ENCODE measurements at places on chromosomes 7 and 10.
A peak's percentile ranks its signal among the peaks of the same experiment; 100 is the strongest.

DNA sequence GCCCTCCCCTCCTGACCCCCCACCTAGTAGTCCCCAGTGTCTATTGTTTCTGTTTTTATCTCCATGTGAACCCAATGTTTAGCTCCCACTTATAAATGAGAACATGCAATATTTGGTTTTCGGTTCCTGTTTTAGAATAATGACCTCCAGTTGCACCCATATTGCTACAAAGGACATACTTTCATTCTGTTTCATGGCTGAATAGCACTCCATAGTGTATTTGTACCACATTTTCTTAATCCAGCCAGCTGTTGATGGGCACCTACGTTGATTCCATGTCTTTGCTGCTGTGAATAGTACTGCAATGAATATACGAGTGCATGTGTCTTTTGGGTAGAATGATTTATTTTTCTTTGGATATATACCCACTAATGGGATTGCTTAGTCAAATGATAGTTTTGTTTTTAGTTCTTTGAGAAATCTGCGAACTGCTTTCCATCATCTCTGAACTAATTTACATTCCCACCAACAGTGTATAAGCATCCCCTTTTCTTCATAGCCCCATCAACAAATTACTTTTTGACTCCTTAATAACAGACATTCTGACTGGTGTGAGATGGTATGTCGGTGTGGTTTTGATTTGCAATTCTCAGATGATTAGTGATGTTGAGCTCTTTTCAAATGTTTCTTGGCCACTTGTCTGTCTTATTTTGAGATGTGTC, 128.4 kb upstream of the PHYHIPL start:
- DNase-seq: no peak

DNA sequence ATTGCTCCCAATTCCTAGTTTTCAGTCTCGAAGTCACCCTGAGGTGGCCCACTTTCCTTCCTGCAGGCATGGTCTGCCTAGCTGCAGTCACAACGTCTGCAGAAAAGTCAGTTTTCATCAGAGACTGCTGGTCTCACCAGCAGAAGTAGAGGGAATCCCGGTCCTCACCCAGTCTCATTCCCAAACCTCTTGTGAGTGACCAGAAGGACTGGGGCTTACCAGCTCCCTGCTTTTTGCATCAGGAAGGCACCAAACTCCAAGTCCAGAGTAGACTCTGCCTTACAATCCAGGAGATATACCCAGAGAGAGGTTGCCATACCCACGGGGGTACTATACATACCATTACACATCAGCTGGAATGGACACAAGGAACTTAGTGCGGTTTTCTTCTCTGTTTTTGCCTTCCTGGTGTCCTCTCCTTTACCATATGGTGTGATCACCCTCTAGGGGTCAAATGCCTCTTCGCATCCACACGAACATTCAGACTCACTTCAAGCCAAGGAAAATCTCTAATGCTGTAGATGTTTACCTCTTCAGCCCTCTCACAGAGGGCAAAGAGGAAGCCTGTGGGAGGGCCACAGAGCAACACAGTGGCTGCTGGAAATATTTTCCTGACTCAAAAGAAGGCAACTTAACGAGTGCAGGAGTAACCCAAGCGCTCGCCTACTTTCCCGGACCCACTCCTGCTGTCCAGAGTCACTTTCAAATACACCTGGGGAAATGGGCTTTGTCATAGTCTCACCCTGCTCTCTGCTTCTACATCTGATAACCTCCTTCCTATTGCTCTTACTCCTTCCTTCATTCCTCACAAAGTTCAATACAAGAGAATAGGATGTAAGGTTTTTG, 220.9 kb downstream of the C7orf25 start:
- DNase-seq: peak; percentile 77

DNA sequence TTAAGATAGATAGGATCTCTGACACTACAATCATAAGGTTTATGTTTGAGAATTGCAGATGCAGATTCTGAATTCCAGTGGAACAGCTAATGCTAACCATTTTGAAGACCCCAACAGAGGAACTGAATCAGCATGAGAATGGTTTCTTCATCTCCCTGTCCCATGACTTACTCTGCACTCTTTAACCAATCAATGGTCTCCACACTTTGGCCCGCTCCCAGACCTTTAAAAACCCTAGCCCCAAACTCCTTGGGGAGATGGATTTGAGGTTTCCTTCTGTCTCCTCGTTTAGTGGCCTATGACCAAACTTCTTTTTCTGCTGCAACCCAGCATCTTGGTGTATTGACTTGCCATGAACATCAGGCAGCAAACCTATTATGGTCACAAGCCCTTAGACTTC, 804.9 kb downstream of the LRMDA start:
- peak; percentile 64 for DNase-seq

DNA sequence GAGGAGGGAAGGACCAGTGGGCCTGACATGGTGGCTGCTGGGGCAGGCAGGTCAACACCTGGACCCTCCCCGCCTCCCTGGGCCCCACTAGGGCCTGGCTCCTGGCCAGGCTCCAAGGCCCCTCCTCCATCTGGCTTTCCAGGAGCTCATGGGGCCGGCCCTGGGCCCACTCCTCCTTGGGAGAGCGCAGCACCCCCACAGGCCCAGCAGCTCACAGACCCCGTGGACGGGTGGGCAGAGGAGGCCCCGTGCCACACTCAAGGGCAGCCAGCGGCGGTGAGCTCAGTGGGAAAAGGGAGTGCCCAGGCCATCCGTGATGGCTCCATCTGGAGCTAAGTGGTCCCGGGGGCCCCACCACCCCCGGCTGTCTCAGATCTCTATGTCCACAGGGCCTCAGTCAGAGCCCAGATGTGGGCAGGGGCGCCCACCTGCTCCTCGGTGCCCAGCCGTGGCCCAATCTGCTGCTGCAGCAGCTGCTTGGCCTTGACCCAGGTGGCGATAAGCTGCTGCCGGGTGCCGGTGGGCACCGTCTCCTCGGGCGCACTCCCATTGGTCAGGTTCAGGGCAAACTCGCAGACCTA, 32.8 kb downstream of the CFAP46 start:
- no peak for DNase-seq

GRCh38 chr7:147298611-147299043, 1182.0 kb downstream of the CNTNAP2 start:
- peak; percentile 66 for DNase-seq

DNA sequence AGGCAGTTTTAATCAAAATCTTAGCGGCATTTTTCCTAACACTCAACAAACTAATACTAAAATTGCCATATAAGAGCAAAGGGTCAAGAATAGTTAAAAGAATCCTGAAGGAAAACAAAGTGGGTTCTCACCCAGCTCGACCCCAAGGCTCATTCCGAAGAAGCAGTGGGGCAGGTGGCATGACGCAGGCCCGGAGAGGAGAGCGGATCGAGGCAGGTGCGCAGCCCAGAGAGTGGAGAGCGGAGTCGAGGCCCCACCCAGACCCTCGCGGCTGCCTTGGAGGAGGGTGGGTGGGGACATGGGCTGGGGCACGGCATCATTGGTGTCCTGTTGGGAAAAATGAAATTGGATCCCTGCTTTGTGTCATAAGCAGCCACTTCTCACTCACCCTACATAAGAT, 109.8 kb downstream of the INPP5A start:
- no peak for DNase-seq

DNA sequence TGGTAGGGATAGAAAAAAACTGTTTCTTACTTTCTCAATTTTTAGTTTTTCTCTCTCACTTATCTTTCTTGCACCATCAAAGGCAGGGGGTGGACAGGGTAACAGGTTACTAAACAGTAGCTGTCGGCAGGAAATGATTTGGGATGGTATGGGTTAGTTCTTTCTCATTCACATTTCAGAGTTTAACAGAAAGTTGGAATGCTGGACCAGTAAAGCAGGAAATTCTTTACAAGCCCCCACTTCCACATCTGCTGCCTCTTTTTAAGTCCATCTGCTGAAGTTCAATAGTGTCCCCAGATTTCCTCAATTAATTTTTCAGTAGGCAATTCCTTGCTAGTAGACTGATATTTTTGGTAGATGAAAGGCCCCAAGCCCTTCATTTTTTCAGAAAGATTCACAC, 23.3 kb downstream of the TWIST1 start:
- no peak for DNase-seq

DNA sequence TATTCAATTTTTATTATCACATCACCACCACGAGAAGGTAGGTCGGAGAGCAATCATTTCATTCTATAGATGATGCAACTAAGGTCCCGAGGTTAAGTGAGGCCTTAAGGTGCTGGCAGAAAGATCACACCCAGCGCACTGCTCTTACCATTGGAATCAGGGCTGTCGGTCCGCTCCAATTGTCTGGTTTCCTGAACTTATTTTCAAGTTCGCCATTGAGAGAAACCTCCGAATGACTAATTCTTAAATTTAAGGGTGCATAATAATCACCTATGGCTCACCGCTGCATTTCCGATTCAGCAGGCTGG, 625 bp upstream of the GSTO2 start:
- DNase-seq: no peak

- DNase-seq: no peak
Observed at GRCh38 chr7:111092406-111093236, 1.7 kb downstream of the LRRN3 start.

Measured in fibroblast of skin of scalp (primary cell).